NCI-H2171 (cell line): ENCODE measurements at places on chromosomes 4 and X.

GRCh38 chr4:7691982-7692381 lies 247.7 kb downstream of the AFAP1 start:
- DNase-seq = peak; percentile 44

DNA sequence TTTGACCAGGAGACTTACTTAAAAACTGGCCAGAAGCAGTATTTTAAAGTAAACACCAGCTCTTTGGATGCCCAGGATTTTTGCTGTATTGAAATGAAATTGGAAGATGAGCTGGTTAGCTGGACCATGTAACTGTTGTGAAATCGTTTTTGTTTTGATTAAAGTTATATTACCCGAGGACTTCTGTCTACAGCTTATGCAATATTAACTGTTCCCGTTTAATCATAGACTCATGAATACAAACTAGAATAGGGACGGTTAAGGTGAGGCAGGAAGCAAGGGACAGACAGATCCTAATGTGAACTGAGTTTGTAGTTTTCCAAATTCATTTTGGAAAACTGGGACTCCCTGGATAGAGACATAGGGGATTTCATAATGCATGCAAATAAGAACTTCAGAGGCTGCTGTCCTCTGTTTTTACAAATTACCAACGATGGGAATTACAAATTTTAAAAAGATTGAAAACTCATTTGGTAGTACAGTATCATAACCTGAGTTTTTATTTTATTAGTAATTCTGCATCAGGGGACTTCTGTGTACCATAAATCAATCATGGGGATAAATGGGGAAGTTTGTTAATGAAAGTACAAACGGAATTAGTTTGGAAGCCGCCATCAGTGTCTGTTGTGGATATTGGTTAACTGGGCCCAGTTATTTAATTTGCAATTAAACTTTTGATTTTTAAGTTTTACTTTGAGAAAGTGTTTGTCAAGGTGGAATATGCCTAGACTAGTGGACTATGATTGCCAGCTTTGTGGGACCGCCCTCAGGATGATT lies 304.4 kb downstream of the AFF2 start:
- no peak for DNase-seq

DNA sequence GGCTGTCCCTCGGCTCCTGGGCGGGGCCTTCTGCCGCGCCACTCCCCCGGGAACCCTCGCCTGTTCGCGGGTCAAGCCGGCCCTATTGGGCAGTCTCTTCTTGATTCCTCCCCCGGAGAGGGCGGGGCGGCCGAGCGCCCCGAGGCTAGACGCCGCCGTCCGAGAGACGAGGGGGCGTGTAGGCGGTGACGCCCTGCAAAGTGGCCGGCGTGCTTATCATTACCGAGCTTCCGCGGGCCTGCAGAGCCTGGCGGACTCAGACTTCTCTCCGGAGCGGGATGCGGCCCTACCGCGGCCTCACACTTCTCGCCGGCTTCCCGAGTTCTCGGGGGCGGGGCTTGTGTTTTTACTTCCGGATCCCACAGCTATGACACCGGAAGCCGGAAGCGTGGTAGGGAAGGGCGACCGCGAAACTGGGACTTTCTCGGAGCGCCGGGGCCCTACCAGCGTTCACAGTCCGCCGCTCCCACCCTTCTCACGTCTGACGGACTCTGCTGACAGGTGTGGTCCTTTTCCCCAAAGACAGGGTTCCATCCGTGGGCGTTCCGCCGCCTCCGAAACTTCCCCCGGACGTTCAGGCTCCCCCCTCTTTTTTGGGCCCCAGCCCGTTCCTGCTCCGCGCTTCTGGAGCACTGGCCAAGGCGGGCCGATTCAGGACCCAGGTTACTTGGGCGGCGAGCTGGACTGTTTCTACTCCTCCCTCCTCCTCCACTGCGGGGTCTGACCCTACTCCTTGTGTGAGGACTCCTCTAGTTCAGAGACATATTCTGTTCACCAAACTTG lies at the start of gene IKBKG:
TSS of gene IKBKG (plus strand) at position 376 of the 783 bp plus-strand sequence. CDS start 4,383 bp downstream, outside the sequence.
- peak; percentile 83 for DNase-seq

DNA sequence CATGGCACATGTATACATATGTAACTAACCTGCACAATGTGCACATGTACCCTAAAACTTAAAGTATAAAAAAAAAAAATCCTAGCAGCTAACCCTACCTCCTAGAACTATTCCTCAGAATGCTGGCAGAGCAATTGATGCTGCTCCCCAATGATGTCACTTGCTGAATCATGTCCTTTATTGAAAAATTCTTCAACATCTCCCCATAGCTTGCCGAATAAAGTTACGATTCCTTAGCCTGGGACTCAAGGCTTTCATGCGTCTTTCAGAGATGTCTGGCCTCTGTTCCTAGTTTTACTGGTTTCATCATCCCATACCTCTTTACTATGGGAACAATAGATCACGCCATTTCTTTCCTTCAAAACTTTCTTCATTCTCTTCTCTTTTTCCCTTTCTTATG lies 174.7 kb upstream of the FAT1 start:
- no peak for DNase-seq

DNA sequence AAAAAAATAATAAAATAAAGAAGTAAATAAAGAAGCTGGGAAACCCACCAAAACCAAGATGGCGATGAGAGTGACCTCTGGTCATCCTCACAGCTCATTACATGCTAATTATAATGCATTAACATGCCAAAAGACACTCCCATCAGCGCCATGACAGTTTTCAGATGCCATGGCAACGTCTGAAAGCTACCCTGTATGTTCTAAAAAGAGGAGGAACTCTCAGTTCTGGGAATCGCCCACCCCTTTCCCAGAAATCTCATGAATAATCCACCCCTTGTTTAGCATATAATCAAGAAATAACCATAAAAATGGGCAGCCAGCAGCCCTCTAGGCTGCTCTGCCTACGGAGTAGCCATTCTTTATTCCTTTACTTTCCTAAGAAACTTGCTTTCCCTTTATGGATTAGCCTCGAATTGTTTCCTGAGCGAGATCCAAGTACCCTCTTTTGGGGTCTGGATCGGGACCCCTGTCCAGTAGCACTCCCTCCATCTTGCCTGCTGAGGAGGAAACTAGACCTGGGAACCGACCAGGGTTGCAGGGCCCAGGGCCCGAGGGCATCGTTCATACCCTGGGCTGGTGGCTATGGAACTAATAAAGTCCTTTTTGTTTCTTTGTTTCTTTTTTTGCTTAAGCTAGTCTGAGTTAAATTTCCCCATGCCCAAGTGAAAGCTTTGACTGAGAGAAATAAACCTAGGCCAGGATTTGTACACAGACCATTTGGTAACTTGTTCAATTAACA lies 30.9 kb downstream of the HTT-AS start:
- DNase-seq = no peak

- DNase-seq = no peak
These were observed 37.4 kb upstream of the HEPH start for GRCh38 chrX:66126662-66127061.

DNA sequence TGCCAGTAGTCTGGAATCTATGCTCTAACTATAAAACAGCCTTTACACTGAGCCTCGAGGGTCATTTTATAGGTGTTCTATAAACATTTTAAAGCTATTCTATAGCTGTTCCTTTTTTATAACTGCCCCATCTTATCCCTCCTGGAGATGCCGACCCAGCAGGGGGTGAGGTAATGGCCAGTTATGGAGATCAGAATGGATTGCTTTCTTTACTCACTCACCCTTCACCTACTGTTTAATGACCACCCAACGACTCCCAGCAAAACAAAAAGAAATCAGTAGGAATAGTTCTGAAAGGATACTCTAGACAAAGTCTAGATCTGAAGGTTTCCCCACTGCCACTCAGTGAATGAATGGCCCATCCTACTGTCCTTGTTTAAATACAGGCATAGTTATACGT lies 1113.1 kb downstream of the FAT4 start:
- no peak for DNase-seq

DNA sequence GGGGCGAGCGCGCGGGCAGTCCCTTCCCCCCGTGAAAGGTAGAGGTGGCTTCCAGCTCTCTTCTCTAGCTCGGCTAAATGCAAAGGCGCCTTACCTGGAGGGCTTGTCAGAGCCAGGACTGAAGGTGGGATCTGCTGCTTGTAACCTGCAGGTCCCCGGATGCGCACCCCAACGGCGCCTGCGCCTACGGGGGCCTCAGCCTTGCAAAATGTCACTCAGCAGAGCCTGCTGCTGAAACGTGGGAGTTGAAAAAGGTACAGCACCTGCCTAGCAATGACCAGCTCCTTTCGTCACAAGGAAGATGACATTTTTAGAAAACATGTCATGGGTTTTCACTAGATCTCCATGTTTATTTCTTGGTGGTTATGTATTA lies 583 bp downstream of the ABHD18 start:
- peak; percentile 49 for DNase-seq

DNA sequence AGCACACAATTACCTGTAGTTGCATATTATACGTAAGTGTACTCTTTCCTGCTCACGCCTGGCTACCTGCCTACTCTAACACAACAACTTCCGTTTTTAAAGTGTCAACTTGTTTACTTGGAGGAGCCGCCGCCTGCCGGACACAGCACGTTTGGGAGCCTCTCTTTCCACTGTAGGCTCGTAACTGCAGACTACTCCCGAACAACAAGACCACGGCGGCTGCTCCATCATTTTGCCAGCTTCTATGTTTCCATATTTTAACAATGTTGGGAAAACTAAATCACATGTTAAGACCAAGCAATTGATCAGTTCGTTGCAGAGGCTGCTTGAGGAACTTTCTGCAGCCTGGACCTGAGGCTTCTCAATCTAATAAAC lies 841 bp downstream of the MTNR1A start:
- no peak for DNase-seq

DNA sequence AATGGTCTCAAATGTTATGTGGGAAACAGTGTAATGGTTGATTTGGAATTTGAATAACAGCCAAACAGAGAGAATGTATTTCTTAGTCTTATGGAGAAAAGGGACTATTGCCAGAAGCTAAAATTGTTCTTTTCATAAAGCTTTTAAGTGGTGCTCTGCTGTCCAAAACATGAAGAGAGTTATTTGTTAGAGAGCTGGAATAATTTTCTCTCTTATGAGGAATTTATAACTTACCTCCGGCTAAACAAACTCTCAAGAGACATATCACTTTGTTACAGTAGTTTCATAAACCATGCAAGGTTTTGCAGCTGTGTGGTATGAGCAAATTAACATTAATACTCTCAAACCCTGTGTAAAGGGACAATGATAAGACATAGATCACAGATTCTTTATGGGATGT lies 28.6 kb downstream of the SULT1B1 start:
- no peak for DNase-seq

DNA sequence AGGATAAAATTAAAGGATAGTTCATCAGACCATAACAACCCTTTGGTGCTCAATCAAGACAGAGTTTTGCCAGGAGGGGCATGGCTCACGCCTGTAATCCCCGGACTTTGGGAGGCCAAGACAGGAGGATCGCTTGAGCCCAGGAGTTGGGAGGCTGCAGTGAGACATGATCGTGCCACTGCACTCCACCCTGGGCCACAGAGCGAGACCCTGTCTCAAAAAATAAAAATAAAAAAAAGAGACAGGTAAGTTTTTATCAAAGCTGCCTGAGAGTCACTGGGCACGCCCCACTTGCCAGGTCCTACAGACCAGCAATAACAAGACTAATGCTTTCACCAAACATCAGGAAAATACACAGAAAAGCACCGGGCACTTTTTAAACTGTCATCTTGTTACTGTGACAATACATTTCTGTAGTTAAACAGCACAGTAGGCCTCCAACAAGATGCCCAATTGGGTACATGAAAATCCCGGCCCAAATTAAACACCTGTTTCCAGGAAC lies 765 bp downstream of the CFAP97 start:
- no peak for DNase-seq

DNA sequence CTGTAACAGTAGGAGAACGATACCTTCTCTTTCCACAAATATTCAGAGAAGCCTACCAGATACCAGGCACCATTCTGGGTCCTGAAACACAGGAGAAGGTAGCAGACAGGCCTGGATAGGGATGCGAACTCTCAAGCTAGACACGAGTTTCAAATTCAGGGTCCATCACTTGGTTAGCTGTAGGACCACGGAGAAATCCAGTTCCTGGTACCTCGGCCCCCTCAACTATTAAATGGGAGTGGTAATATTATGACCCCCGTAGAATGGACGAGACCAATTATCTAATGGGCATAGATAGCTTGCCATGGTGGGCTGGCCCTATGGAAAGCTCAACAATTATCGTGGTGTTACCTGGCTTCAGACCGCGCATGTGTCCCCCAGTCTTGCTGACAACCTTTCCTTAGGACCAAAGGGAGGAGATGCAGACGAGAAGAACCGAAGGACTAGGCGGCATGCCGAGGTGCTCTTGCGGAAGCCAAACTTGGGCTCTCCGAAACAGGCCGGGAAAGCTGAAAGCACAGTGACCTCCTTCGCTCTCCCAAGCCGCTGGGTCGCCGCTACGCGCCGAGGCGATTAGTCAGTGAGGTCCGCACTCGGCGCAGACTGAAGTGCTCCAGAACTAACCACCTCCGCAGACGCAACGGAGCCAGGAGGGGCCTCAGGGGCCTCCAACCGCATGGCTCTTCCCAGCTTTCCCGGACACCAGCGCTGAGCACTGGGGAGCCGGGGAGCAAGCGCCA lies 19.6 kb downstream of the NKX3-2 start:
- no peak for DNase-seq

DNA sequence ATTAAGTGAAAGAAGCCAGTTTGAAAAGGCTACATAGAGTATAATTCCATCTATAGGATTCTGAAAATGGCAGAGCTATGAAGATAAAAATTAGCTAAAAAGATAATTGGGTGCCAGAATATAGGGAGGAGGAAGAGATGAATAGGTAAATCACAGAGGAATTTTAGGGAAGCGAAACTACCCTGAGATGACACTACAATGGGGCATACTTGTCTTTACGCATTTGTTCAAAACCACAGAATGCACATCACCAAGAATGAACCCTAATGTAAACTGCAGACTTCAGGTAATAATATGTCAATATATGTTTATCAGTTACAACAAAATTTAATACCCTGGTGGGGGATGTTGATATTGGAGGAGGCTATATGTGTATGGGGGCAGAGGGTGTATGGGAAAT lies 1342.9 kb downstream of the ADGRL3 start:
- DNase-seq = no peak

- no peak for DNase-seq
These were observed 368.1 kb downstream of the UNC5C start for GRCh38 chr4:95180531-95181242.

DNA sequence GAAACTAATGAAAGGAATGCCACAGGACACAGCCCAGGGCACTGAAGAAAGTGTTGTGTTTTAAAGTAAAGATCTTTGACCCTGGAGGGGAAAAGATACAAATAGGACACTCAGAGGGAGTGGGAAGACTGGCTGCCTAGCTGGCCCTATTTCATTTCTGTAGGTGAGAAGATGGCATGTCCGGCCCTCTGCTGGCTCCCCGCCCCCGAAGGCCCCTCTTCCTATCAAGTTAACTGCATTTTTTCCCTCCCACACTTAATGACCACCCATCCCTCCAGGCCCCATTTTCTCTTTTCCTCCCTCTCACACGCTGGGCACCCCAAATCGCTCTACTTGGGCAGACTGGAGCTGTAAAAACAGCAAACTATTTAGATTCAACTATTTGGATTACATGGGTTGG lies 5.5 kb upstream of the TRIM75 start:
- DNase-seq = no peak

GRCh38 chr4:57184378-57185029 lies 74.3 kb upstream of the IGFBP7 start:
- DNase-seq = peak; percentile 55

GRCh38 chr4:16416601-16417000 lies 190.3 kb upstream of the TAPT1 start:
- DNase-seq = no peak

GRCh38 chr4:123381996-123382395 lies 14.6 kb upstream of the SPRY1 start:
- DNase-seq = no peak

- DNase-seq = no peak
These were observed 459.5 kb downstream of the ANKRD50 start for GRCh38 chr4:124253080-124253479.

GRCh38 chrX:139844884-139845283 lies 88.0 kb downstream of the ATP11C start:
- DNase-seq = no peak

GRCh38 chr4:81237791-81238190 lies 22.8 kb upstream of the PRKG2 start:
- DNase-seq = no peak
